ENCODE measurements at places on chromosomes 12 and 14.

DNA sequence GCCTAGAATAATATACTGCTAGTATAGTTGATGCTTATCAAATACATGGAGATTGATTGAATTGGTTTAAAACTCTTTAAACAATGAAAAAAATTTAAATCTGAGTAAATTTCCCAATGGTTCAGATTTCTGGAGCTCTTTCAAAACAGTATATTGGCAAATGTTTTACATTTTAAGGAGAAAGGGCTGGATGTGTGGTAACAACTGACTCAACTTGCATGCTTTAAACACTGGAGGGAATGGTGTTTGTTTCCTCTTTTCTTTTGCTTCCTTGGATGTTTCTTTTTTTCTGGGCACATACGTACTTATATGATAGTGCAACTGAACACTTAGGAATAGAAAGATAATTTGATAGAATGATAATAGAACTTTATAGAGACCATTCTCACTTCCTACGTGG, 73.8 kb upstream of the RFX4 start:
- no peak for DNase-seq

DNA sequence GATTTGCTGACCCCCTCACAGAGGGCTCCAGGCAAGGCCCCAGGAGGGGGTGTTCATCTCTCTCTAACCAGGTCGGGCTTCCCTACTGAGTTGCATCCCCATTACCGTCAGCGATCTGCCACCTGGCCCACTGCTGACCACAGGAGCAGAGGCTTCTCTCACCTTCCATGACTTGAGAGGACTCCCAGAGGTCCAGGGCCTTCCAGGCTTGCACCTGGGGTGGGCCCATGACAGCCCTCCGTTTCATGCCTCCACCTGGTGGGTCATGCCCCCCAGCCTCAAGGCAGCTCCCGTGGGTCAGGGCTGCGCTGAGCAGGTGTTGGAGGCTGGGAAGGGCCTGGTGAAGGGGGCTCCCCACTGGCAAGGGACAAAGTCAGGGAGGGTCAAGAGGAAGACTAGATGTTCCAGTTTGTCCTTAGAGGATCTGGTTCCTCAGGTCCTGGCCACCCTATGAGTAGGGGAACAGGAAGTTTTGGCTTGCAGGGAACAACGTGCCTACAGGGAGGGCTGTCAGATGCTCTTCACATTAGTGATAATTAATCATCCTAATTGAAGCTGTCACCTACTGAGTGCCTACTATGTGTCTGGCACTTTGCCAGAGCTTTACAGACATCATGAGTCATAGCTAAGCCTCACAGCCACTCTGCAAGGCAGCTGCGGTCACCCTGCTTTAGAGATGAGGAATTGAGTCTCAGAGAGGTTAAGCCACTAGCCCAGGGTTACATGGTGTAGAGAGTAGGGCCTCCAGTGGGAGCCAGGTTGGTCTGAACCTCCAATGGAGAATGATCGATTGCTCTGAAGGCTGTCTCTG, 13.8 kb downstream of the NFKBIA start:
- DNase-seq = no peak

GRCh38 chr12:45773747-45774146, 44.2 kb downstream of the ARID2 start:
- DNase-seq = no peak

- DNase-seq = no peak
Measured at GRCh38 chr12:46271863-46272262, 3.0 kb upstream of the SLC38A1 start.

GRCh38 chr12:131242741-131243496, 289.2 kb downstream of the ADGRD1 start:
- DNase-seq = no peak

GRCh38 chr12:122659579-122659978, 43.6 kb downstream of the HCAR2 start:
- no peak for DNase-seq

GRCh38 chr12:113933201-113933786, 32.8 kb downstream of the RBM19 start:
- no peak for DNase-seq

DNA sequence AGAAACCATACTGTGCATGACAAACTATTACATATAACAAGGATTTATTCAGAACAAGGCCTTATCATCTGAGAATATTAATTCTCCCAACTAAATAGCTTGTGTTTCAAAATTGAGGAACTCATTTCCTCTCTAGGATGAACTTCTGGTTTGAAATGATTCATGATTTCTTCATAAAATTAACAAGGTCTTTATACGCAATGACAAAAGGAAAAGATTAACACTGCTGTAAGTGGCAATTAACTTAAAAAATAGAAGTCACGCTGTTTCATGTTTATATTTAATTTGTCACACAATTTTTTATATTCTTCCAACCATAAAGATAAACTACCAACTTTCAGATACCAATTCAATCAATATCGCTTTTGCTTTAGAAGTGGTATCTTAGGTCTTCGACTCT, 80.8 kb downstream of the GRIP1 start:
- DNase-seq = no peak

- no peak for DNase-seq
Measured at GRCh38 chr12:55840581-55841351, 2.0 kb downstream of the MMP19 start.

- no peak for DNase-seq
Measured at GRCh38 chr12:118299791-118300460, 72.8 kb downstream of the TAOK3 start.

DNA sequence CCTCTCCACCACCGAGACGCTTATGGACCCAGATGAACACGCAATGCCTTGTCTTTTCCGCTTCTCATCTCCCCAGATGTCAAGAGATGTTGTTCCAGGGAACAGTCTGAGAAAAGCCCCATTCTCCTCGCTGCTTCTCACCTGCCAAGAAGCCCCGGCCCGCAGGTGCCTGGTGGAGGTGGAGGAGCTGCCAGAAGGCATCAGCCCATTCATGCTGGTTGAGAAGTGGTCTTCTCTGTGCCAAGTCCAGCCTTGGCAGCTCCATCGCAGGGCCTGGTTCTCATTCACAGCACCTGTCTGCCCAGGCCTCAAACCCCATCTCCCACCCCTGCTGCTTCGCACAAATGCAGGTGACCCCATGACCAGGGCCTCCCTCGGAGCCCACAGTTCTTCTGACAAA, 42.3 kb upstream of the TMEM263 start:
- no peak for DNase-seq

DNA sequence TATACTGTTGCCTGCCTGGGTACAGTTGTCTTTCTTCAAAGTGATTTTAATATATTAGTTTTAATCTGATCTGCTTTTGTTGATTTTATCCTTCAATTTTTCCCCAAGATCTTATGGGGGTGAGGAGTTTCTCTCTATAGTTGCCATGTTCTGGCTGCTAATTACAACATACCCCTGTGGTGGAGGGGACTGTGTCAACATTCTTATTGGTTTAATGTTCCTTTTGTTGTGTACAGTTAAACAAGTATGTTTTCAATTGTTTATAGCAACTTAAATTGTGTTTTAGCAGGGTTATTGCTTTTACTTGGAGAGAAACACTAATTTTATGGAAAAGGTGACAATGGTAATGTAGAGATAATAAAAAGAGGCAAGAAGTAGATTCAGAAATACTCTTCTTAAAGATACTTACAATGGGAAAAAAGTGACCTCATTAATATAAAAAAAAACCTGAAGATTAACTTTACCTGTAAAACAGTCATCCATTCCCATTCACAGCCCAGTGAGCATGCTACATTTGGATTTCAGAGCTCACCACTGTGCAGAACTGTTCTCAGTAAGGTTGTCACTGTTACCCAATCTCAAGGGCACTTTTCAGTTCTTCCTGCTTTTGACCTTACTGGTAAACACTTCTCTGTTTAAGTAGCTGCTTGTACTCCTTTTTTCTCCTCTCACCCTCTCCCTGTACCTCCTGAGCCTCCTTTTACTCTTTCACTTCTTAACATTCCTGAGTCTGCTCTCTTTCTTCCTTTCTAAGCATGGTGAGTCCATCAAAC, 8.1 kb upstream of the LRRK2 start:
- no peak for DNase-seq

DNA sequence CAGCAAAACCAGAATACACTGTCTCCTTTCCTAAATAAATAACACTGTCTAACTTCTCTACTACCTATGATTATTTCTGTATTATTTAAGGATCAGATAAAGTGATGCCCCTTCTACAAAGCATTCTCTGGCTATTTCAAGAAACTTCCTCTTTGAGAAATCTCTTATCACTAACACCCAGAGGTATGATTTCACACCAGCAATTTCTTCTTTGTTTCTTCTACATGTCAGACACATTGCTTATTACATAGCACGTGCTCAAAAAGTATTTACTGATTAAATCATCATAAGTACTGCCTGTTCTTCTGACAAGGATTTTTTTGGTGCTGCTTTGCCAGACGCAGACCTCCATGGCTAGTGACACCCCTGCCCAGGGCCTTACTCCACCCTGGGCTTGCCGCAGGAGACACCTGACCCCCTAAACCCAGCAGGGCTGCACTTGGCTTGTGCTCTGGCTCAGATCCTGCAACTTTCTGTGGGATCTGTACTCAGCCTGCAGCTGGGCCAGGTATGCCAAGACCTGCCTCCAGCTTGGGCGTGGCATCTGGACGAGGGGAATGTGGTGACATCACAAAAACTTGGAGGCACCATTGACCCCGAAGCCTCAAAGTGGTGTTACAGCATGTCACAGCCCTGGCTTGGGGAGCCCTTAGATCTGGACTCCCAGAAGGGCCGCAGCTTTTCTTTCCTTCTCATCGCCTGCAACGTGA, 15.4 kb upstream of the HIGD1C start:
- DNase-seq = no peak

DNA sequence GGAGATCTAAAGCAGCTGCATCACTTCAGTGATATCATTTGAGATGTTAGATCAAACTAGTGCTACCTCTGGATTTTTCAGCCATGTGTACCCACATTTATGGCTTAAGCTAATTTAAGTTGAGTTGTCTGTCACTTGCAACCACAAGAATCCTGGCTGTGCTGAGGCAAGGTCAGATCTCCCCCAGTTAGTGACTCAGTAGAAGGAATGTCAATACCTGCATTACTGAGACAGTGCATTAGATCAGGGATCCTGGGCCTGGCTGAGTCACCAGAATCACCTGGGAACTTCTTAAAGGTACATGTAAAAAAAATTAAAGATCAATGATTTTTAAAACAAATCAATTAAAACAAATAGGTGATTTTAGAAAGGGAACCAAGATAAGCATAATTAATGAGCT, 84.6 kb upstream of the GRIN2B start:
- DNase-seq = no peak

GRCh38 chr12:72272091-72272661, at the start of gene TRHDE:
Gene TRHDE (plus strand): TSS chr12:72272370. CDS start chr12:72272644, 274 bp downstream.
- DNase-seq = peak; percentile 64

- no peak for DNase-seq
Measured at GRCh38 chr14:74980398-74980730, 22.4 kb upstream of the EIF2B2 start.

- DNase-seq = no peak
Measured at GRCh38 chr12:62379026-62379722, 87.5 kb upstream of the MON2 start.

DNA sequence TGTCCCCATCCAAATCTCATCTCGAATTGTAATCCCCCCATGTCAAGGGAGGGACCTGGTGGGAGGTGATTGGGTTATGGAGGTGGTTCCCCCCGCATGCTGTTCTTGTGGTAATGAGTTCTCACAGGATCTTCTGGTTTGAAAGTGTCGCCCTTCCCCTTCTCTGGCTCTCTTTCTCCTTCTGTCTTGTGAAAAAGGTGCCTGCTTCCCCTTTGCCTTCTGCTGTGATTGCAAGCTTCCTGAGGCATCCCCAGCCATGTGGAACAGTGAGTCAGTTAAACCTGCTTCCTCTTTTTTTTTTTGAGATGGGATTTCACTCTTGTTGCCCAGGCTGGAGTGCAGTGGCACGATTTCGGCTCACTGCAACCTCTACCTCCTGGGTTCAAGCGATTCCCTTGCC, 104.0 kb downstream of the CCDC91 start:
- no peak for DNase-seq

DNA sequence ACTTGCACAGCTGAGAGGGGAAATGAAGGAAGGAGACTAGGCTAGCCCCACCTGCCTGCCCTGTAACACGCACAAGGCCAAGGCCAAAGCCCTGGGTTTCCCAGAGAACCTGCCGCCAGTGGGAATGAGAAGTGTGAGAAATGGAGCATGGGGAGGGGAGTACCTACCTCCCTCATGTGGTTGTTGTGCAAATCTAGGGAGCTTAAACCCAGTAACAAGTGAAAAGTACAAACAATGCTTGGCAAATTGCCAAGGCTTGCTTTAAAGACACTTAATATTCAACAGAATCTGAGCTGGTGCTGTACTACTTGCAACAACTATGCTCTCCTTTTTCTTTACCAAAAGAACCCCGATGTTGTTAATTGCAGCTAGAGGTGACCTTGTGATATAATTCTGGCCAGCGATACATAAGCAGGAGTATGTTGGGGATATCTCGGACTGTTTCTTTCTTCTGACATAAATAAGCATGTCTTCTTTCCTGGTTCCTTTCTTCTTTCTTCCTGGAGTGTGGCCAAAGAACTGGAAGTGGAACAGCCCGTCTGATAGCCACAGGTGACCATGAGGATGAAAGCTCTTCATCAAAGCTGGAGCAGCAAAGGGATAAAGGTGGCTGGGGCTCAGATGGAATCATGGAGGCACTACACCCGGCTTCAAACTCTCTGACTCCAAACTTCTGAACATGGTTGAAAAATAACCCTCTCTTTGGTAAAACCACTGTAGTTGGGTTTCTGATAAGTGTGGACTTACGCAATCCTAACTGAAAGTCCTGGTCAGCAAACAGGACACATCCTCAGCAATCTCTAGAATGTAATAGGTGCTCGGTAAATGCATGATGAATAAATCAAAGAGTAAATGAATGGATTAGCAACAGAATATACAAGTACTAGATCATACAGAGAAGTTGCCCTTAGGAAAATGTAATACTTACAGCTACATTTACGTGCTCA, 207.9 kb downstream of the NUAK1 start:
- no peak for DNase-seq

GRCh38 chr12:57129889-57130288, 1.6 kb downstream of the LRP1 start:
- peak; percentile 88 for DNase-seq

- no peak for DNase-seq
Measured at GRCh38 chr12:10811883-10812536, 2.0 kb upstream of the TAS2R9 start.

GRCh38 chr14:99876406-99876805, 83.2 kb downstream of the EML1 start:
- DNase-seq = no peak

DNA sequence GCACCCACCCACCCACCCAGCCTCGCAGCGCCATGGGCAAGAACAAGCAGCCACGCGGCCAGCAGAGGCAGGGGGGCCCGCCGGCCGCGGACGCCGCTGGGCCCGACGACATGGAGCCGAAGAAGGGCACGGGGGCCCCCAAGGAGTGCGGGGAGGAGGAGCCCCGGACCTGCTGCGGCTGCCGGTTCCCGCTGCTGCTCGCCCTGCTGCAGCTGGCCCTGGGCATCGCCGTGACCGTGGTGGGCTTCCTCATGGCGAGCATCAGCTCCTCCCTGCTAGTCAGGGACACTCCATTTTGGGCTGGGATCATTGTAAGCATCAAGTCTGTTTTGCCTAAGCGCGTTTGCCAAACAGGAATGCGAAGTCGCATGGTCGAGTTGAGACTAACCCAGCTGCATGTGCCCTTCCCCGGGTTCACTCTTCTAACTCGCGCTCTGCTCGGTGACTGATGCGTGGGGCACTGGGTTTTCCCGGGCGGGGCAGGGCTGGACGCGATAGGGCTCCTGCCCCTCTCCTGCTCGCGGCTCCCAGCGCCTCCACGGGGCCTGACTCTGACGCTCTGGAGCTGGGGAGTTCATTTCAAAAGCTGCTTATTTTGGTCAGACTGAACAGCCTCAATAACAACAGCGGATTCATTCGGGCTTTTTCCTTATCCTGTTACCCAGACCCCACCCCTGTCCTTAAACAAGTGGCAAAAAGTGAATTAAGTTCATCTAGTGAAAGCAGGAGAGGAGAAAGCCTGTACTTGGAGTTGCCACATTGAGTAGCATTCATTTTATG, 458 bp downstream of the SSPN start:
- peak; percentile 81 for DNase-seq

All from sigmoid colon (tissue), 7 donors.